ENCODE measurements at places on chromosomes 3 and 15.

GRCh38 chr3:128493570-128494366 is 767 bp upstream of the GATA2 start:
- DNase-seq: no peak

DNA sequence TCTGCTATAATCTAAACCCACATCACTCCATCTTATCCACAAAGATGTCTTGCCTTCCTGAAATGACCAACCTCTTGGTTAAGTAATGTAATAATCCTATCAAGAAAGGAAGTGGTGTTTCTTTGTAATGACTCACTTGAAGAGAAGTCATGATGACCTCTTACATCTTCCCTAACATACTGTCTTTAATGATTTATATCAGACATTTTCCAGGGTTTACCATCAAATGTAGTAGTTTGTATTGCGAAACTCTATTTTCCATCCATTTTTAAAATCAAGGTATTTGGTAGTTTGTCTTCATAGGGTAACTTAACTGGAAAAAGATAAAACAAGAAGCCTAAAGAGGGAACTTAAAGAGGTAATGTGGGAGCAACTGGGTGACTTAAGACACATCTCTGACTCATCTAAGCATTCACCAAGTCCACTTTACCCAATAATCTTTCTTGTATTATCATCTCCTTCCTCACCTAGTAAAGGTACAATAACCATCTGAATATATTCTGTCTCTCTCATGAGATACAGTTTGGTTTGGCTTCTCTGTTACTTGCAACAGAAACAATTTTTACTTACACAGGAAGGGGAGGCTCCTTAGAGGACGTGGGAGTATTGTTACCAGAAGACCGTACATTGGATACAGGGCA is 5.7 kb upstream of the MAPK6 start:
- no peak for DNase-seq

DNA sequence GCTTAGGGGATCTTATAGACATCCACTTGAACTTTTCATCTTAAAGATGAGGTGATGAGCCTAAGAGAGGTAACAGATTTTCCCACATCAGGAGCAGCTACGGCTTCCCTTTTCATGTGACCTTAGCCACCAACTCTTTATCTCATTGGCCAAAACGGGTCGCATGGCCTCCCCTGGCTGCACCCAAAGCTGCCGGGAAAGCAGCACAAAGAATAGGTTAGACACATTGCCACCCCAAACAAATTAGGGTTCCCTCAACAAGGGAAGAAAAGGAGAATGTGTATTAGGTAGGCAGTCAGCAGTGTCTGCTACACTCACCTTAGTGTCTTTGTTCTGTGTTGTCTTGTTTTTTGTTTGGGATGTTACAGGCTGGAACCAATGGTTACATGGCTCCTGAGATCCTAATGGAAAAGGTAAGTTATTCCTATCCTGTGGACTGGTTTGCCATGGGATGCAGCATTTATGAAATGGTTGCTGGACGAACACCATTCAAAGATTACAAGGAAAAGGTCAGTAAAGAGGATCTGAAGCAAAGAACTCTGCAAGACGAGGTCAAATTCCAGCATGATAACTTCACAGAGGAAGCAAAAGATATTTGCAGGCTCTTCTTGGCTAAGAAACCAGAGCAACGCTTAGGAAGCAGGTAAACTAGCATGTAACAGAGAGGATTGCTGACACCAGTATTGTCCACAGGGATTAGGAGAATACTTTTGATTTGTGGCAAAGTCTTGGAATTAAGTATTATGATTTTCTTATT is 44.2 kb downstream of the GRK7 start:
- DNase-seq: no peak

GRCh38 chr3:99846477-99847160 is 29.0 kb downstream of the CMSS1 start:
- DNase-seq: peak; percentile 35

GRCh38 chr3:52614689-52615088 is 71.0 kb downstream of the PBRM1 start:
- DNase-seq: no peak

DNA sequence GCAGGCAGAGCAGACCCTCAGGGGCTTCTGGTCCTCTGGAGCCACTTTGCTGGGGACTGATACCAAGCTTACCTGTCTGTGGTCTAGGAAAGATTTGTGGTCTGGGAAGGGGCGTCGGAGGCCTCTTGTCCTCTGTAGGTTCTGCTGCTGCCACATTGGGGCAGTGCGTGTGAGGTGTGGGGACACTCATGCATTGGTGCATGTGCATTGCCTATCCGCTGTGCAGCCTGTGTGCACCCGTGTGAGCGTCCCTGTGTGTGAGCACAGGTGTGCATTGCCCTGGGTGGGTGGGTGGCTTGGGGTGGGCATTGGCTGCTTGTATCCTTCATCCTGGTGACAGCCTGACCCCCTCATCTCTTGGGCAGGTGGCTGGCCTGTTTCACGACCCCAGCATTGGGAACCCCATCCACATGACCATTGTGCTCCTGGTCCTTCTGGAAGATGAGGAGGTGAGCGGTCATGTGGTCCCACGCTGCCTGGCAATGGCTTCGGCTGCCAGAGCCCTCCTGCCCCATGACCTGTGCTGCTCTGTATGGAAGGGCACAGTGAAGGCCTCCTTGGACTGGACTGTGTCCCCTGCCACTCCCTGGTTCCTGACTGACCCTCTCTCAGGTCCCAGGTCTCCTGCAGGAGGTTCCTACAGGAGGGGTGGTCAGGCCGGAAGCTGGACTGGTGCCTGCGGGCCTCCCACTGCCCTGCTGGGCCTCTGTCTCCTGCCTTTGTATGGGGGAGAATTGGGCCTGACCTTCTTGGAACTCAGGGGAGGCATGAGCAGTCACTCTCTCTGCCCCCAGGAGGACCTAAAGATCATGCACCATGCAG is 41.5 kb downstream of the SAXO2 start:
- DNase-seq: no peak
